ENCODE measurements at places on chromosomes 12 and 14.

DNA sequence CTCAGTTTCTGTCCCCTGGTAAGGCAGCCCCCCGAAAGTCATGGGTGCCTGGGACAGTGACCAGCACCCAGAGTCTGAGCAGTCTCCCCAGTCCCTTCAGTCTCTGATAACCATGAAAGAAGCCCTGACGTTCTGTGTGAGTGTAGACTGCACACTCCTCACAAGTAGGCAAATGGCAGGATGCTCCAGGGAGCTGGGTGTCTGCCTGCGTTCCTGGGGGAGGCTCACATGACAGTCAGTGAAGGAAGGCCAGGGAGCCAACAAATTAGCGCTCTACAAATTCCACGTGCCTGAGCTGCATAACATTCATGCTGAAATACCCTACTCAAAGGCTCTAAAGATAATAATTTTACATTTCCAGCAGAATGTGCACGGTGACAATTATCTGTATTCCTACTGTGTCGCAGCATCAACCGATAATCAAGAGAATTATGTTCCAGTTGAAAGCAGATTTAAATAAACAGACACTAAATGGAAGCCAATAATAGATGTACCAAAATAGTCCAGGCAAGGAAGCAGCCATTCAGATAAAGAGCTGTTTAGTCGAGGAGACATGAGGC, 56.3 kb downstream of the ASCL1 start:
- no peak for DNase-seq

- no peak for DNase-seq
Measured at GRCh38 chr14:104350463-104351185, 212.2 kb downstream of the KIF26A start.

- no peak for DNase-seq
Measured at GRCh38 chr12:109656743-109657142, 56.9 kb upstream of the FAM222A start.

DNA sequence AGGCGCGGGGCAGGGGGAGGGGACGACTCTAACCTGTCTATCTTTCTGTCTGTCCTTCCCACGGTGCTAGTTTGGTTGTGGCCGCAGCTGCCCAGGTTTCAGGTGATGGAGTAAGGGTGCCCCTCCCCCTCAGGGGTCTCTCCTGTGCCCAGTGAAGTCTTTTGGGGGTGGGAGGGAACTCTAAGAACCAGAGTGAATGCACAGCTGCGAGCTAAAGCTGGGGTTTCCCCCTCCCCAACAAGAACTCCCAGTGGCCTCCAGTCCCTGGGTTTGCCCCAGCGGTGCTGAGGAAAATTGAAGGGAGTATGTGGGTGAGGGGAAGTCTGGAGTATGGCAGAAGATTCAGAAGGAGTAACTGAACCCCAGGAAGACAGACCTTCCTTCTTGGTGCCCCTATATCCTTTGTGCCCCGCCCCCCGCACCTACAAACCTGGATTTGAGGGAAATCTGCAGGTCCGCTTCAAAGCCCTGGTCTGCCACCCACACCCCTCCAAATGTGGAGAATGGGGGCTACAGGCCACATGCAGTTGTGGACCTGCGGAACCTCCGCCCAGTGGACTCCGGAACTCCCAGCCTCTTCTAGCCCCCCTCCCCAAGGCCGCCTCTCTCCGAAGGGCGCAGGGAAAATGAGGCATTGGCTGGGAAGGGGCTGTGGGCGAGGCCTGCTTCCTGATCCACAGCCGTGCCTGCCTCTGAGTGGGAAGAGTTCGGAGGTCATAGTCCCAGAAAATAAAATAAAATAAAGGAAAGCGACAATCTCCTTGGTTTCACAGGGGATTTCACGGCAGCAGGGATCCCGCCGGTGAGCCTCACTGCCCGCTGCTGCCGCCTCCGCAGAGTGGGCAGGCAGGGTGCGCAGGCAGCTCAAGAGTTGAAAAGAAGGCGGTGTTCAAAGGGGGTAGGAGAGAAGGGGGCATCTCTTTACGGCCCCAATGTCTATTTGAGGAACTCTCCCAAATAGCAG, 3.4 kb upstream of the HOXC9 start:
- no peak for DNase-seq

DNA sequence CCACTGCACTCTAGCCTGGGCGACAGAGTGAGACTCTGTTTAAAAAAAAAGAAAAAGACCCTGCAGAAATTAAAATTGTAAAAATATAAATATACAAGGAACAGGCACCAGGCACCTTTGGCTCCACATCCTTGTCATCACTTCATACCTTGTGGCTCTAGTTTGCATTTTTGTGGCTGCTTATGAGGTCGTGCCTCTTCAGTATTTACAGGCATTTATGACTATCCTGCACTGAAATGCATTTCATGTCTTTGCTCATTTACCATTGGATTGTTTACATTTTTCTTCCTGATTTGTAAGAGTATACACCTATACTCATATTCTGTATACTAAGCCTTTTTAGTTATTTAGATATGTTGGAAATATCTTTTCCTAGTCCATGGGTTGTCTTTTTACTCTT, 20.1 kb downstream of the BICD1 start:
- DNase-seq, result peak; percentile 78

DNA sequence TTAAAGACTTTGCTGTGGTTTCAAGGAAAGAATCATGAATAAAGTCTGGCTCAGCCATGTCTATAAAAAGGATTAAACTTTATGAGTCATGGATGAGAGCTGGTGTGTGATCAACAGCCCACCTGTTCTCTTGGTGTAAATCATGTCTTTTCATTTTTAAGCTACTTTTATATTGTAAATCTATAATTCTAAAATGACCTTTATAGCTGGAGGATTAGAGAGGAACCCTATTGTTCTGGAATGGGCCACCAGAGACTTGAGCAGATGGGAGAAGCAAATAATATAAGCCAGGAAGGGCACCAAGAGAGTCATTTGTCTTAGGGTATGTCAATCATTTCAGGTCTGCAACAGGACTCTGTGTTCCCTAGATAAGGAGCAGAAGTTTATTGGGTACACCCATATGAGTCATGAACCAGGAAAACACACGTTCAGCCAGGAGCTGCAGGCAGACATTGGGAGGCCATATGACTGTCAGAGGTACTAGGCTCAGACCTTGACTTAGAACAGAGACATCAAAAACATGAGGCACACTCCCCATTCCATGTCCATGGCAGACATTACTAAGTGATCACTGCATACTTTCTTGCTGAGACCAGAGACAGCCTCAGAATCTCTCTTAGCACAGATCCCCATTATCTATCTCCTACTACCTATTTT, 49.3 kb downstream of the NDUFA12 start:
- peak; percentile 44 for DNase-seq

GRCh38 chr12:110001596-110001995, 2.4 kb downstream of the ANKRD13A start:
- DNase-seq, result peak; percentile 94

DNA sequence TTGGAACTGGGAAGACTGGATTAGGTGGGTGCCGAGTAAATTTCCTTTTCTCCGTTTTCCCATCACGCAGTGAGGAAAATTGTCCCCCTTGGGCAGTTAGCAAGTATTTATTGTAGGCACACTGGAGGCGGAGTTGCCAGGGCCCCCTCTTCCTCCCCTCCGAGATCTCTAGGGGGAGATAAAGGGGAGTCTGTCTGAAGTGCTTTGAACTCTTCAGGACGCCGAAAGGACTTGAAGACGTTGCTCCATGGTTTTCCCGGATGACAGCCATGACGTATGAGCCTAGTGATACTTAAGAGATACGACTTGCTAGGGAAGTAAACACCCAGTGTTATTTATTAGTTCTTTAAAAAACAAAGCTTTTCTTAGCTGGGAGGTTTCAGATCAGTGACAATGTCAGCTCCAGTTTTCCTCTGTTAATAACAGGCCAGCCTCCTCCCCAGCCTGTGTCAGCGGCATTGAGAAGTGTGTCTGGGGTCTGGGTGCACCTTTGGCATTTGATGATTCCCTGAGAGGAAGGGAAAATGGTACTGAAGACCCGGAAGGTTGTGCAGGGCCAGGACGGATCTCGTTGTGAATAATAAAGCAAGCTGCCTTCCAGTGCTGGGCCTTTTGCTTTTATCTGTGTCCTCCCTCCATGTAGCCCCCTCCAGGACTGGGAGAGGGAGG, 78.7 kb downstream of the TSPAN9 start:
- DNase-seq, result no peak

DNA sequence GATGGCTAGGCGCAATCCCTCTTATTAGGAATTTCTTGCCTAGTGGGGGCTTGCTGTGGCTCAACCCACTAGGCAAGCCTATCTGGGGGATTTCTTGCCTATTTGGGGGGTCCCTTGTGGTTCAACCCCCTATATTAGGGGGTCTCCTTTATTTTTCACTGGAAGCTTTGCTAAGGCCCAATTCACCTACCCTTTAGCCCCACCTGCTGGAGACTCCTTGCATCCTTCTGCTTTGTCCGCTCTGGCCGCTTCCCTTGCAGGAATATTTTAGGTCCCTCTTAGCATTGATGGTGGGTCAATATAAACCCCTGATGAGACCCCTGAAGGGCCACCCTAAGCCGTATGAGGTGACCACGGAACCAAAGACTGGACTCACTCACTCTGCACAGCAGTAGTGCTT, 1552.1 kb downstream of the AACS start:
- DNase-seq, result peak; percentile 5

DNA sequence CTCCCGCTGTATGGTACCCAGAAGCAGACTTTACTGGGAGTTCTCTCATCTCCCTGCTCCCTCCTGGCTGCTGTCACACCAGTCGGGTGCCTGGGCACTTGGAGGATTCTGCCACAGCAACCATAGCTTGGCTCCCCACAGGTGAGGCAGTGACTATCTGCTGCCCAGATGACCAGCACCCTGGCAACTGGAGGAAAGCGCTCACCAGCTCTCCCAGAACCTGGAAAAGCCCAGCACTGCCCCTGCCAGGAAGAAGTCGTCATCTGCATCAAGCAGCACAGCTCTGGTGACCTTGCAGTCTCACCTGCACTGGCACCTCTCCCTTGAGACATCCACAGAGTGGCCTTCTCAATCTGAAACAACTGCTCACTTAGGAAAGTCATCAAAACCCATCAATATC, 31.9 kb upstream of the TC2N start:
- DNase-seq, result no peak

- peak; percentile 27 for DNase-seq
Measured at GRCh38 chr12:127479256-127479655, 787.7 kb upstream of the TMEM132C start.

DNA sequence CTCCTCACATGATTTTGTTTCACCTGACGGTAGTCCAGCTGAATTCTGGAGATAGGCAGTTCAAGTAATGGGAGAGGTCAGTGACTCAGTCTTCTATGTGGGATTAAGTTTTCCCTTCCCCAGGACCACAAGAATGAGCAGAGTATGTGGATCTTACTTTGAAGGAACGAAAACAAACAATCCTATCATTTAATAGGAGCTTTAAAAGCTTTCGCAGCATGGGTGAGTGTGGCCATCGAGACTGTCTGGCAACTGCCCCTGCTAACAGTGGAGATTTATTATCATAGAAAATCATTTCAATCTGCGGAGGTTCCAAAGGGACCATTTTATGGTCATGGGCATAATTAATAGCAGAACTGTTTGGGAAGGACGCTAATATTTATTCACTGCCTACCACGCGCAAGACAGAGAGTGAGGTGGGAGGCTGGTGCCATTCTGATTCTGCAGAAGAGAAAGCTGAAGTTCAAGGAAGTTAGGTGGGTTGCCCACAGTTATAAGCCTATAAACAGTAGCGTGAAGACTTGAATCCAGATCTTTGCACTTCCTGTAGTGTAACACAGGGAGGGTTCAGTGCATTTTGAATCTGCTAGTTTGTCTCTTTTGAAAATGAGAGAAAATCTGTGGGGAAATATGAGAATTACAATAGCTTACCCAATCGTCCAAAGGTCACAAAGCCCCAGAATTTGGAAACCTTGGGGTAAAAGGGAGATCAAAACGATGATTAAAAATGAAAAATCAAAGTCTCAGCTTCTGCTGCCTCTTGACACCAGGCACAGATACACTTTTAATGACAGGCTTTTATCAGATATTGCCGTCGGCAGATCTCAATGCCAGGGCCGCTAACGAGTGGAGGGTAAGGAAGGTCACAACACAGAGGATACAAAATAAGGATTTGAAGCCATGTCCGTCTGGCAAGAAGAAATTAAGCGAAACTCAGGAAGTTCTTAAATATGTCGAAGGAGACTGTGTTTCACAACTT, 209.6 kb downstream of the CRADD start:
- DNase-seq, result peak; percentile 77

- no peak for DNase-seq
Measured at GRCh38 chr12:18363321-18363720, 102.0 kb downstream of the PIK3C2G start.

Measured in GM23248 (cell line).